ENCODE measurements at places on chromosomes 11 and 22.

DNA sequence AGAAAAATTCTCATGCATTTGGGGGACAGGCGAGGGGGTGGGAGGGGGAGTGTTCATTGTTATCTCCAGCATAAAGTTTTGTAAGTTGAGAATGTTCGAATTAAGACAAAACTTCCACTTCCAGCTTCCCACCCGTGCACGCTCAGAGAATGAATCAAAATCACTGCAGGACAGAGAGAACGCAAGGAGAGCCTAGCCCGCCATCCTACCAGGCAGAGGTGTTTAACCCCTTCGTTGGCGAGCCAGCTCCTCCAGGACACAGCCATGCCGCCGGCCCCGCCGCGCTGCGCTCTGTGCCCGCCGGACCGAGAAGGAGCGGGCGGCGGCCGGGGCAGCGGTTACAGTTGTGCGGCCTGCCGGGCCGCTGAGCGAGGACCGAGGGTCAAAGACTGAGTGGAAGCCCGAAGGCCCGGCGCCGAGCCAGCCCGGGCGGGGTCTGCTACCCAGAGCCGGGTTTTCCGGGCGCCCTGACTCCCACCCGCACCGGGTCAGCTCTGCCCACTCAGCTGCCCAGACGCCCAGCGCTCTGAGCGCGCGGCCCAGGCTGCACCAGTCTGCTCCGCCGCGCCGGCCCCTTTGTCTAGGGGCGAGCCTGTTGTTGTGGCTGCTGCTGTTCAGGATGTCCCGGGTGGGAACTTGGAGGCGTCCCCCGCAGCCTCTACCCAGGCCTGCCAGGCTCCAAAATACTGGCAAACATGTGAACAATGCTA, at the start of gene NOX4:
Gene NOX4, minus strand, starts transcription at position 395 of the 710 bp plus-strand sequence. Its CDS starts 129 bp downstream, at position 266.
- no peak for DNase-seq

DNA sequence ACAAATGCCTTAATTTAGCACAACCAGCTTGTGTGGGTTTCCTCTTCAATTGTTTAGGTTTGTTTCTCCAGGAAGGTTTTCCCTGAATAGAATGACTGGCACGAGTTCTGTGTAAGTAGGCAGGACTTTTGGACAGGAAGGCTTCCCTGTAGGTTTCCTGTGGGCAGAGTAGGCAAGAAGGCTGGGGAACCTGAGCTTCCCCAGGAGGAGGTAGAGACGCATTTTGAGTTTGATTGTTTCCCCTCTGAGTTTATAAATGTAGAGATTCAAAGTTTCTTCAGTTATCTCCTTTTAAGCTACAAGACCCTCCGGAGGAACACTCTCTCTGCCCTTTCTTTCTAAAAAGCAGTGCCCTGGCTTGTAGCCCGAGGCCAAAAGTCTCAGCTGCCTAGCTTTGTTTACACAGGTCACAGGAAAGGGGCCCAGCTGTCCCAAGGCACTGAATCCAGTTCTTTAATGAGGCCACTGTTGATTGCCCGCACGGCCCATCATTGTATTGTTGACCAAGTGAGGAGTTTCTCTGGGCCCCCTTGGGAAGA, 66.6 kb upstream of the RDX start:
- no peak for DNase-seq

GRCh38 chr11:134858783-134859480, 446.9 kb upstream of the B3GAT1 start:
- DNase-seq, result no peak

- DNase-seq, result no peak
Observed at GRCh38 chr11:89205378-89205777, 27.7 kb downstream of the TYR start.

DNA sequence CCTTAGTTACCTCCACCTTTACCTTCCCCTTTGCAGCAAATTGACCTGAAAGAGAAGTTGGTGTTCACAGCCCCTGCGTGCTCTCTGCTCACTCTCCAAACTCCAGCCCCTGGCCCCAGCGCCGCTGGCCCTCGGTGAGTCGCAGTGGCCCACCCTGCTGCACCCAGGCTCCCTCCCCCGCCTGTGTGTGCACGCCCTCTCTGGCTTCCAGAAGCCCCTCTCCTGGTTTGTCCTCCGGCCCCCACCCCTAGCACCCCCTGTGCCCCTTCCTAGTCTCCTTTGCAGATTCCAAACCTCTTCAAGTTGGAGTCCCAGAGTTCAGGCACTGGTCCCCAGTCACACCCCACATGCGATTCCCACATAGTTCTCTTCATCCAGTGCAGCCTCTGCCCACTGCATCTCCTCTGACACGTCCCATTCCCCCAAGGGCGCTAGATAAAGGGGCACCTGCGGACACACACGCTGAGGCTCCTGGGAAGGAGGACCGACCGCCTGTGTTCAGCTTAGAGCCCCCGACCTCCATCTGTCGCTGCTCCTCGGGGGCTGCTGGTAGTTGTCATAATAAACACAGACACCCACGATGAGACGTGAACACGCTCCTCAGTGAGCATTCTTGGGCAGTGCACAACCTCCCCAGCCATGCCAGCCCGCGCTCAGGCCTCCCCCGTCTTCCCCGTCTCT, 1.5 kb upstream of the PHRF1 start:
- DNase-seq, result no peak

DNA sequence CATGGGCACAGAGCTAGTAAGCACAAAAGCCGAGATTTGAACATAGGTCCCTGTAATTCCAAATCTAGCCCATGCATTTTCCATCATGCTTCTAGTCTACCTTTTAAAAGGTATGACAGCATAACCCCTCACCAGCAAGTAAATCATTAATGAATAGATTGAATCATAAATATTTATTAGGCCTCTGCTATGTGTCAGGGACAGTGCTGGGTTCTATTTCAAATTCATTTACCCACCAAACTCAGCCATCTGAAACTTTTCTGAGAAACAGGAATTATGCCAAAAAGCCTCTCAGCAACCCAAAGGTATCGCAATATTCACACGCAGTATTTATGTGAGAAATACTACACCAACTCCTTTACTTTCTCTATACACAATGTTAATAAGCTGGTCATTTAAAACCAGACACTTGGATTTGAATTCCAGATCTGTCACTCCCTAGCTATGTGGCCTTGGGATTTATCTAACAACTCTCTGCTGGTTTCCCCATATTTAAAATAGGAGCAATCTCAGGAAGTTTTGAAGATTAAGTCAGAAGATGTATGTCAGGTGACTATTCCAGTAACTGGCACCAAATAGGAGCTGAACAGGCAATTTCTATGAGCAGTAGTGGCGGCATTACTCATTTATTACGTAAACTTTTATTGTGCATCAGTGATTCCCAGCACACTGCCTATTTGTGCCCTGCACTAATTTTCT, 191.4 kb downstream of the TENM4 start:
- DNase-seq, result peak; percentile 59

DNA sequence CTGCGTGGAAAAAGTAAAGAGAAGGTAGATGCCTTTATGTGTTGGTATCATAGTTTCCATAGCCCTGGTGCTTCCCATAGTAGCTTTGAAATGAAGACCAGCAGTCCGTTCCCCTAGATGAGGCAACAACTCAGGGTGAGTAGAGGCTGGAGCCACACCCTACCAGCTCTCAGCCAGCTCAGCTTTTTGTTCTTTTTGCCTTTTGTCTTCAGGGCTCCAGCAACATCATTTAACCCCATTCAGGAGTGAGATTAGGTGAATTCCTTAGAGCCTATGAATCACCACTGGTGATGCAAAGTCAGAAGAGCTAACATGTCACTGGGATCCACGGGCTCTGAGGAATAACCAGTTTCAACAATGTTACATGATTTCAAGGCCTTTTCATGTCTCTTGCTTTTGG, 14.0 kb upstream of the SESN3 start:
- DNase-seq, result no peak

DNA sequence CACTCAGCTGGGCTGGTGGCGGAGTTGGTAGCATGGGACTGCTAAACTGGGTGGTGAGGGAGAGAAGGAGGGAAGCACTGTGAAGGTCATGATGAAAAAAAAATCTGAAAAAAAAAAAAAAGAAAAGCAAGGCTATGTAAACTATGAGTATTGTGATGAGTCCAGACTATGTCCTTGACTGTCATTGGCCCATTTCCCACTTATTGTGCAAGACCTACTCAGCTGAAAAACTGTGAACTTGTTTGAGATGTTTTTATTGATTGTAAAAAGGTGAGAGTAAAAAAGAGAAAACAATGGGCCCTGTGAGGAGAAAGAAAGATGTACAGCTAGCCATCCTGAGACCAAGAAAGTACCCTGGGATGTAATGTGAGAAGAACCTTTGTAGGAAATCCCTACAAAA, 798.4 kb upstream of the TENM4 start:
- DNase-seq, result no peak

DNA sequence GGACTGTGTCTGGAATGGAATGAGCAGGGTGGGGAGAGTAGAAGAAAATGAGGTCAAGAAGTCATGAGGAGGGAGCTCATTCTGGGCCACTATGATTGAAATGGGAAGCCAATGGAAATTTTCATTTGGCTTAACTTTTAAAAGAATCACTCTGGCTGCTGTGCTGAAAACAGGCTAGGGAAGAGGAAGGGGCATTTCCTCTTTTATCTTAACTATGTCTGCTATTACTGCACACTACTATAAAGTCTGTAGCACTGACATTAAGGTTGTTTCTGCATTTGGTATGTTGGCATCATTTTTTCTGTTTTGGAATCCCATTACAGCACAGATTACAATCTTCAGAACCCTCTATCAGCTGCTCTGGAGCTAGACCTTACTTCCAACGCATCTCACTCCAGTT, 8.2 kb downstream of the PATL1 start:
- no peak for DNase-seq

- DNase-seq, result no peak
Observed at GRCh38 chr11:114877976-114878375, 199.6 kb downstream of the NXPE2 start.

DNA sequence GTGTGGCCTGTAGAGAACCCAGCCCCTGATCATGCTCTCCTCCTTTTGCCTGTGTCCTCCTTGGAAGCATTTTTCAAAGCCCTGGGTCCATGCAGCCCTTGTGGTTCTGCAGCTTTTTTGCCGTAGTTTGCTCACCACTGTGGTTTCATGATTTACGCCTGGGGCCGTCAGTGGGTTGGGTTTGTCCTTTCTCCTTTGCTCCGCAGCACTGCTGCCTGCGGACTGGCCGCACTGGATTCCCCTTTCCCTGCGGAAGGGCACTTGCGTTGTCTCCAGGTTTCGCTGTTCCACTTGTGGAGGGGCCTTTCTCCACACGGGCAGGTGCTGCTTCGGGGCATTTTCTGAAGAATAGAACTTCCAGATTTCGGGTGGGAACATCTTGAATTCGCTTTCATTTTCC, 1260.9 kb downstream of the BRD1 start:
- no peak for DNase-seq

- peak; percentile 25 for DNase-seq
Observed at GRCh38 chr11:99920956-99921355, 766.1 kb upstream of the ARHGAP42 start.

DNA sequence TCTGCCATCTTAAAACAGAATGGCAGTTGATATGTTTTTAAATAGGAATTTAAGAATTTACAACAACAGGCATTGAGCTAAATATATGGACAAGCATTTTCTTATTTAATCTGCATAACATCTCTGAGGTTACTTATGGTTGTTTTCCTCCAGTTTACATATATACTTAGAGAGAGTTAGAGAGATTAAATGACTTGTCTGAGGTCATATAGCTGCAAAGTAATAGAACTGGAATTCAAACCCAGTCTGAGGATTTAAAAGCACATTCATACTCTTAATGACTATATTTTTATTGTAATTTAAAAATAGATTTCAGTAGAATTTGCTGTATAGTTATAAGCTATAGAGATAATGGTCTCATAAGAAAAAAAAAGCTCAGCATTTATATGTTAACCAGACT, 81.4 kb upstream of the GRIK4 start:
- no peak for DNase-seq

- no peak for DNase-seq
Observed at GRCh38 chr11:40885250-40885954, 574.0 kb downstream of the LRRC4C start.

GRCh38 chr22:23059284-23059948, 10.9 kb upstream of the GNAZ start:
- DNase-seq, result no peak

DNA sequence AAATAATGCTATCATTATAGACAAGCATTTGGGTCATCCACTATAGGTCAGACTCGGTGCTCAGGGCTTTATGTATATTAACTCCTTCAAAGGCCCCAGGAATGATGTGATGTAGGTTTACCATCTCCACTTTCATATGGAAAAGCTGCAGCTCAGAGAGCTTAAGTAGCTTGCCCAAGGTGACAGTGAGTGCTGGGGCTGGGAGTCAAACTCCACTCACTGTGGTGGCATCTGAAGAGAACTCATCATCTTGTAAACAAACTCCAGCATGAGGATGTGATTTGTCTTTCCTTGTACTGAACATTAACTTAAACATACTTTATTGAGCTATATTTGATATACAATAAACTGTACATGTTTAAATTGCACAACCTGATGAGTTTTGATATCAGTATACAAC, 25.4 kb downstream of the TENM4 start:
- no peak for DNase-seq

DNA sequence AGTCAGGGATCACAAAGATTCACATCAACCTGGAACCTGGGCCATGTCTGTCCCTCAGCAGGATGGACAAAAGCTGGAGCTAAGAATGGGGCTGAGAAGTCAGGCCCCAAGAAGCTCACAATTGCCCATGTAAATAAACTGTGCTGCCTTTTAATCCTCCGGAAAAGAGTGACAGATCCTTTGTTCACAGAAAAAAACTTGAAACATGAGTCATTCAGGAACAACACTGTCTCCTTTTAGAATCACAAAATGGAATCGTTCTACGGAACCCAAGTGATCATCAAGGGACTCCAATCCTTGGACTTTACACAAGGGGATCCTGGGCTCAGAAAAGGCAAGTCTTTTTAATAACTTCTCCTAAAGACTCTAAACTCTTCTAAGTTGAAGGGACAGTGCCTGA, 36.1 kb downstream of the RELT start:
- no peak for DNase-seq

- no peak for DNase-seq
Observed at GRCh38 chr11:15144347-15144746, 29.6 kb downstream of the INSC start.

GRCh38 chr22:37137131-37137530, 12.6 kb downstream of the IL2RB start:
- DNase-seq, result no peak

- no peak for DNase-seq
Observed at GRCh38 chr11:8289492-8289918, 25.8 kb upstream of the LMO1 start.

GRCh38 chr22:30307041-30307574, 17.8 kb upstream of the CASTOR1 start:
- DNase-seq, result no peak

All from HS-5 (cell line).